Stimulated activated CD4-positive, alpha-beta T cell treated with anti-CD3 and anti-CD28 coated beads, Interleukin-1b, Interleukin-23, amount 100 ng/mL, for 24 hours (primary cell): ENCODE measurements at places on chromosomes 1 and 21.
A peak's percentile ranks its signal among the peaks of the same experiment; 100 is the strongest.

DNA sequence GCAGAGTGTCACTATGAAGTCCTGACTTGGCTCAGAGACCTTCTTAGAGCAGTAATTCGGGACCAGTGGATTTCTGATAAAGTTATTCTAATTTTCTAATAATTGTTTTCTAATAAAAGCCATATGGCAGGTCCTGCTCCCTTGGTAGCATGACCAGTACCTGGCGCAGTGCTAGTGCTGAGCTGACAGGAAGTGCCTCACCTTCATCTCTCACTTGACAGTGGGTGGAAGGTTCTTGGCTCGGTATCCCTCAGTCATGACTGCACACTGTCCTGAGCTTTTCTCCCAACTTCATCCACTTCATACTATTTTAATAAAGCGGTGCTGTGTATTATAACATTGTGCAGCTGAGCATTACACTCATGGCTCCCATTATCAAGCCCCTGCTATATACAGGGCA, 14.1 kb downstream of the VANGL1 start:
- no peak for DNase-seq

DNA sequence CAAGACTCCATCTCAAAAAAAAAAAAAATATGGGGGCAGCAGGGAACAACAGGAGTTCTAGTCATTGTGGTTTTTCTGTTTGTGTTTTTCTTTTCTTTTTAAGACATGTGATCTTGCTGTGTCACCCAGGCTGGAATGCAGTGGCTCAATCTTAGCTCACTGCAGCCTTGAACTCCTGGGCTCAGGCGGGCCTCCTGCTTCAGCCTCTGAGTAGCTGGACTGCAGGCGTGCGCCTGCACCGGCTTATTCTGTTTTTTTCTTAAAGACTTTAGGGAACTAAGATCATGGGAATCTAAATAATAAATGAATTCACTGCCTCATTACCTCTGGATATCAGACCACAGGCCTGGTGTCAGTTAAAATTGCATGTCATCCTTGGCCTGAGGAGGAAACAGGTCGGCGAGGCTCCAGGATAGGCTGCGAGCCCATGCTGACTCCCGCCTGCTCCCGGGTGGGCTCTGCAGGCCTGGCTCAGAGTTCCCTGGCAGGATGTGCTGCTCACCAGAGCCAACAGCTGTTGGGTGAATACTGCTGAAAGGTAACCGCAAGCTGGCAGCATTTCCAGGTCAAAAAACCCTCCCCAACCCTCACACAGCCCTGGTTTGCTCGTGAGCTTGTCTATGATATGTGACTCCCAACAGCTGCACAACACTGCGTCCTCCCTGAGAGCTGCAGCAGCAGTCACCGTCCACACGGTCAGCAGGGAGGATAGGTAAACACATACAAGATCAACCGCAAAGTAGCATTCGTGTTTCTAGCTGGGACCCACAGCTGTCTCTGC, 58.1 kb downstream of the SCCPDH start:
- DNase-seq, result no peak

DNA sequence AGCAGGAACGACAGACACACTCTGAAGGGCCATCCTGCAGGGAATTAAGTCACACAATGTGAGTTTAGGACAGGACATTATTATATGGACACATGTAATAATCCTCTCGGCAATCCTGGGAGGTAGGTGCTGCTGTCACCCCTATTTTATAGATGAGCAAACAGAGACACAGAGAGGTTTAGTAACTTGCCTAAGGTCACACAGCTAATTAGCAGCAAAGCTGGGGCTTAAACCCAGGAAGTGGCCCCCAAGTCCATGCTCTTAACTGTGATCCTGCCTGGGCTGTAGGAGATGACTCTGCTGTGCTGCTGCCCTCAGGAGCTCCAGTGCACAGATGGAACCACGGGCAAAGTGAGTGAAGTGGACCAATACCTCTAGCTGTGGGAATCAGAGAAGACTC, 660.0 kb downstream of the PTPRU start:
- DNase-seq, result no peak

DNA sequence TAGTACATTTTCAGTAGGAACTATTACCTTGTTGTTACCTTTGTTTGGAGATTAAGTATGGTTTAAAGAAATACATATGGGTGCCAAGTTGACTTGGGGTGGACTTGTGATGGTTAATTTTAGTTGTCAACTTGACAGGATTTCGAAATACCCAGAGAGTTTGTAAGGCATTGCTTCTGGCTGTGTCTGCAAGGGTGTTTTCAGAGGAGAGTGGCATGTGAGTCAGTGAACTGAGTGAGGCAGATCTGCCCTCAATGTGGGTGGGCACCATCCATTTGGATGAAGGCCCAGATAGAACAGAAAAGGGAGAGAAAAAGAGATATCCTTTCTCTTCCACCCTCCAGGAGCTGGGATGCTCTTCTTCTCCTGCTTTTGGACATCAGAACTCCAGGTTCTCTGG, 315.5 kb downstream of the GPATCH2 start:
- DNase-seq, result no peak

GRCh38 chr1:27562534-27563340, 41.2 kb downstream of the AHDC1 start:
- DNase-seq, result no peak

- DNase-seq, result no peak
Observed at GRCh38 chr1:53089478-53090226, 27.6 kb downstream of the PODN start.

DNA sequence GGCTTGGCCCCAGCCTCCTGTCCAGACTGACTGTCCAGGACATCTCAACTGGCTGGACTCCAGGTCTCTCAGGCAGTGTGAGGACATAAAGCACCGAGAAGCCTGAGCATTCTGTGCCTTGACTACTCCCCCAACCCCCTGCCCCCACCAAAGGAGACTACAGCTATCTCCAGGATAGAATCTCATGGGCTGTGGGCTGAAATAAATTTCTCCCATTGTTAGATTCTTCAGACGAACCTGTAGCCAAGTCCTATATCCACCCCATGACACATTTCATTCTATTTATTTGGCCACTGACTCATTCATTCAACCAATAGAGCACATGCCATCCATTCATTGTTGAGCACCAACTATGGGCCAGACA, 11.4 kb downstream of the VWA5B1 start:
- no peak for DNase-seq

DNA sequence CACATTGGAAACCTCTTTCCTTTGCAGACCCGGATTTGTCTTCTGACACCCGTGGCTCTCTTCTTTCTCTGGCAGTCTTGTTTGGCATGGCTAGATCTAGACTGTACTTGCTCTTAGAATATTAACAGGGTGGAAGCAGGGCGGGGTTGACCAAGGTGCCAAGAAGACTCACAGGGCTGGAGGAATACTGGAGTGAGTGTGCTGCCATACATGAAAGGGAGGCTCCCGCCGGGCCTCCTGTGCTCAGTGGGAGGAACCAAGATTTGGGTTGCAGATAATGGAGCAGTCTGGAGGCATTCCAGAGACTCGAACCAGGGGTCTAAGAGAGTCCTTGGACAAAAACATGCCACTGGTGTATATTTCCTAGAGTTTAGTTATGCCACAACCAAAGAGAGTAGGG, 27.6 kb upstream of the SNX27 start:
- no peak for DNase-seq

- DNase-seq, result no peak
Observed at GRCh38 chr1:66475940-66476339, 58.0 kb upstream of the SGIP1 start.

GRCh38 chr21:34967509-34968289, 81.4 kb downstream of the RUNX1 start:
- DNase-seq, result no peak

DNA sequence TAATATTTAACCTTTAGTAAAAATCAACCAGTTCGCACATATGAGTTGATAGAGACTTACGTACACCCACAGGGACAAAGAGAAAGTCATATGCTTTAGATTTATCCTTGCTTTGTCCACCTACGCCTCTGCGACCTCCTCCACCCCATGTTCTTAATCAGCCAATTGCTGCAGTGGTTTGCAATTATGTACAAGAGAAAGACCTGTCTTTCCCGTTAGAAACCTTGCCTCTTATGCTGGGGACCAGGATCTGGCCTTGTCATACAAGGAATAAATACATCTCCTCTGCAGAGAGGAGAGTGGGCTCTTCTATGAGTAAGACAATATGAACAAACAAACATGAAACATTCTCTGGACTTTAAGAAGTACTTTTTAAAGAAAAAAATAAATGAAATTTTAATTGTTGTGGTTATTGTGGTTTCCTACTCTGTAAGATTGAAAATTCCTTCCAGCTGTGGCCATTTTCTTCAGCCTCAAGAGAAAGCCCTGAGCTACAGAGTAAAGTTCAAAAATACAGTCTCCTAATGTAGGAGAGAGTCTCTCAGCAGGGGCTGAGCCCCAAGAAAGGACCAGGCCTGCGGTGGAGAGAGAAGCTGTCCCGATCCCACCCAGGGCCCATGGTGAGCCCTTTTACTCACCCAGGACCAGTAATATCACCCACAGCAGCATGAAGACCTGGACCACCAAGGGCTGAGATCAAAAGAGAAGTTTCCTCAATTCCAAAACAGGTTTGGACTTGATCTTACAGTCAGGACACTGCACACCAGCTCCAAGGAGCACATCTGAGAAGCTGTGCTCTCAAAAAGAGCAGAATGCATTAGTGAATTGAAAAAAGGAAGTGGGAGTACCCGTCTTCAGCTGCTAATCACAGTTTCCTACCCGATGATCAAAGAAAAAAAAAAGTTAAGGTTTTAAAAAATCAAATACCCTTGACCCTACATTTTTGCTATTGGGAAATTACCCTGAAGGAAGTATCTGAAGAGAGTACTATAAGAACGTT, at the start of gene FCRL5:
Gene FCRL5 (minus strand): TSS at position 822 of the 1,000 bp plus-strand sequence. CDS start 153 bp downstream, at position 669.
- DNase-seq, result no peak

- DNase-seq, result no peak
Observed at GRCh38 chr1:60942291-60942690, 140.1 kb upstream of the NFIA start.

DNA sequence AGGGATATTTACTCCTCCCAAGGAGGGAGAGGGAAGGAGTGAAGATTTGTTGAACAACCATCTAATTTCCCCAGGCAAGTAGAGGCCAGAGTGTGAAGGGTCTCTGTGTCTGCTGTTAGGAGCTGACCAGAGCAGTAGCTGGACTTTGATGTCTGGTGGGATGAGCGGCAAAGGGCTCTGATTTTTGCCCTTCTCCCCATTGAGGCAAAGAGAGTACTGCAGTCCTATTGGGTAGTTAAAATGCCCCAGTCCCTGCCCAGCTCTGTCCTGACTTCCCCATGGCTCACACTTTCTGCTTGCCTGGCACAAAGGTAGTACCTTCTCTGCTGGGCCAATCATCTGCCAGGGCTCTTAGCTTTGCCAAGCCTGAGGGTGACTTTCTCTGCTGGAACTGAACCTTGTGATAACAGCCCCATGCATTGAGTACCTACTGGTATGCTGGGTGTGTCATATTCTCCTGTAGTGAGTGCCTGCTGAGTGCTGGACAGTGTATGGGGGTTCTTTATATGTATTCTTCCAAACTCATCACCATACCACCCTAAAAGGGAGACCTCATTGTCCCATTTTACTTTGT, 64.0 kb upstream of the SELENON start:
- DNase-seq, result no peak

GRCh38 chr1:117036018-117036461, 24.1 kb upstream of the TTF2 start:
- DNase-seq, result no peak

- DNase-seq, result no peak
Observed at GRCh38 chr1:8006037-8006963, 19.8 kb downstream of the ERRFI1 start.

GRCh38 chr1:62436039-62436465, 797 bp upstream of the USP1 start:
- DNase-seq, result peak; percentile 91

- no peak for DNase-seq
Observed at GRCh38 chr1:75673885-75674284, 50.6 kb upstream of the ACADM start.

- DNase-seq, result no peak
Observed at GRCh38 chr21:36096398-36097290, 26.8 kb downstream of the CBR1 start.

GRCh38 chr1:10106241-10106640, 73.5 kb downstream of the UBE4B start:
- no peak for DNase-seq

DNA sequence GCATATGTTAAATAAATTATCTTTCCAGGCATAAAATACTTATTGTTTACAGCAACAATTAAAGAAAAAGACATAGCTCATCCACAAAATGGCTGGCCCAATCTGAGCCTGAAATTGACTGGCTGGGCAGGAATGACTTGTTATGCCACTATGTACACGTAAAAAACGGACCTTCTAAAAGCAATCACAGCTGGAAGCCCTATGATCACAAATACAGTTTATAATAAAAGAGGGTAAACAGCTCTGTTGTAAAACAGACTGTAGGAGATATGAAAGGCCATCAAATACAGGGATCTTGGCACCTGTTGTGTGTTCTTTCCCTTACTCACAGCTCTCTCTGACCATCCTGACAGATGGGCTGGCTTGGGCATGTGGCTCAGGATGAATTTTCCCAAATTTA, 70.5 kb upstream of the DMRTA2 start:
- DNase-seq, result no peak

DNA sequence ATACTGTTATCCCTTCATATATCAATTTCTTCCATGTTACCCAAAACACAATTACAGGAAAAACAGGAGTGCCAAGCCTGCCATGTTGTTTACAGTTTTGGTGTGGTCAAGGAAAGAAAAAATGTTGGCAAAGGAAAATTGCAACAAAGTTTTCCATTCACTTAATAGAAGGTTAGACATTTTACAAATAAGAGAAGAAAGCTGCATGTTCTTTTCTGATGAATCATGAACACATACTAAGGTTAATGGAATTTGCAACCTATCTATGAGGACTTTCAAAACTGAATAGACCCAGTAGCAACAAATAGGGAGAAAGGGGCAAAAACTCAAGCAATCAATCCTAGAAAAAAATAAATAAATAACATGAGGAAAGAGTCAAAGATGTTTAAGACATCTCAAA, 556.7 kb downstream of the DPYD start:
- DNase-seq, result no peak

GRCh38 chr1:207997486-207998268, 86.8 kb upstream of the CD34 start:
- peak; percentile 22 for DNase-seq

DNA sequence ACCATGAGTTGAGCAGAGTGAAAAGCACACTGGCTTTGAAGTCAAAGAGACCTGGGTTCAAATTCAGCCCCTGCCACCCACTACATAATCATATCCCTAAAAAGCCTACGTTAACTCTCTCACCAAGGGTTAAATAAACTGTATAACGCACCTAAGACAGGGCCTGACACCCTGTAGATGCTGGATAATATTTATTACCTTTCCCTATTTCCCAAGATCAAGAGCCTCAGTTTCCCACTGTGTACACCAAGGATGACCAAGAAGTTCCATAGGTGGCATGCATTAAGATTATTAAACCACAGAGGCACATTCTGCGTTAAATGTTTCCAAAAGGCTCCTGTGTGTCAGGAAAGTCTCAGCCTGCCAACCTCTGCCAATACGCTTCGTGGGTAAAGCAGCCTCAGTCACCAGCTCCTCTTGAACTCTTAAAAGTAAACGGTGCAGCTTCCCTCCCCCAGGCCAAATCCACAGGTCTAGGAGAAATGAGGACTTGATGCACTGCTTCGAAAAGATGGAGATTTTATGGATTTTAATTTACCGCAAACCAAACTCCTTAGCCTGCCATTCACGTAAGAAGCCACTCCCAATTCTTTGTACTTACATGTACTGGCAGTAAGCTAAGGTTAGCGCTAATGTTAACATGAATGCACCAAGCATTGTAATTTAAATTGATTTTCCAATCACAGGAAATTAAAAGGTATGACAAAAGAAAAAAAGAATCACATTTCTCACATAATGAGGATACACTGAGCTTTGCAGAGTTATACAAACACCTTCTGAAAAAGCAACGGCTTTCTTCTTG, 2.6 kb downstream of the USP24 start:
- DNase-seq, result no peak
